LHCN-M2 (cell line): ENCODE measurements at places on chromosomes 2 and 18. TPM values are rescaled to one million over a fixed set of nuclear protein-coding genes. Genes with fewer than 3 reads are reported as not detected.

The REG3A gene
- total RNA-seq: not detected in 2 replicates

The ABCB11 gene
- total RNA-seq: not detected in 2 replicates

The COL6A3 gene
- total RNA-seq: 5.2 and 9.2 TPM in 2 replicates

The ZCCHC2 gene
- 1.7 and 2.5 TPM in 2 replicates for total RNA-seq

The SCN3A gene
- 0.06 TPM in 1 of 2 replicates, not detected in the other for total RNA-seq

The PROKR1 gene
- total RNA-seq: not detected in 2 replicates

GRCh38 chr18:35605686-35606417, 24.3 kb downstream of the GALNT1 start:
- DNase-seq: no peak

- DNase-seq: no peak
Measured at GRCh38 chr2:162915858-162916257, 77.3 kb upstream of the KCNH7 start.

DNA sequence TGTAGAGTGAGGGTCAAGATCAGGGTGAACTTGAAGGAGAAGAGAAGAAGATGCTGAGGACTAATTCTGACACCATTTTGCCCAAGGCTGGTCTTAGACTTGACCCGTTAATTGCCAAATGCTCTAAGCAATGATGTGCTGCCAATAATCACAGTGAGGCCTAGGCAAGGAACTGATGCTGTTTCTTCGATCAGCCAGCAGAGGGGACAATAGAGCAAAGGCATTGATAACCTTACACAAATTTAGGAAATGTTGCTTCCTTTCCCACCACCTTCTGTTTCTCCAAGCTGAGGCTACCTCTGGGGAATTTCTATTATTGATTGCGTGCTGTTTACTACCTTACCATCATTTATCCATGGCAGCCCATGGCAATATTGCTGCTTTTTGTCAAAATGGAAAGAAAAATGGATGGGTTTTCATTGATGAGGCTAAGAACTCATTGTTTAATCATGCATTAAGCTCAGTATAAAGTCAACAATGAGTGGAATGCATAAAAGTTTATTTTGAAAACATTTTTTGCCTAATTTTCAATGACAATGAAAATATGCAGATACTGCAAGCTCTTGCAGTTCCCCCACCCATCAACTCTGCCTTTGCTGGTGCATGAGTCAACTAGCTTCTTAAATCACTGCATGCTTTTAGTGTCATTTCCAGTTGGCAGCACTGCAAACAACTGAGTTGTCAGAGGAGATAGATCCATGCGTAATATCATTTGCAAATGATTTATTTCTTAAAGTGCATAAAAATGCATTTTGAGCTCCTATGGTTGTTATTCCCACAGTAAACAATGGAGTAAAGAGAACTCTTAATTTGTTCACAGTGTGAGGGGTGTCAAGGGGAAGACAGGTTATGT, 116.4 kb upstream of the NYAP2 start:
- DNase-seq: peak; percentile 27

GRCh38 chr2:147851244-147851930, 6.6 kb downstream of the ACVR2A start:
- DNase-seq: no peak

- DNase-seq: peak; percentile 49
Measured at GRCh38 chr2:151251012-151251411, 10.7 kb downstream of the RBM43 start.

DNA sequence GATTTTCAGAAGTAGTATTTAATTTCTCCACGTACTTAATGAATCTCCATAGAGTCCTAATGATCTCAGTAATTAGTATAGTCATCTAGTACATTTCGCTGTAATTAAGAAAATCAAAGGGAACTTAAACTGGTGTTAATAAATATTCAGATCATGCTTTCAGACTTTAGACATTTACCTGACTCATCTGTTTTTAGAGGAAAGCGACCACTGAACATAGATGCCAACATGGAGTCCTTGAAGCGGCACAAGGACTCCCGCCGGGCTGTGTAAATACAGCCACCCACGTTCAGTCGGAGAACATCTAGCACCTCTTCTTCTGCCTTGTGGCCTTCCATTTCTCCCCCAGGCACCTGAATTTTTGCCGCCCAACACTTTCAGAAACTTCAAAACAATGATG, 3.2 kb downstream of the KCTD18 start:
- no peak for DNase-seq

DNA sequence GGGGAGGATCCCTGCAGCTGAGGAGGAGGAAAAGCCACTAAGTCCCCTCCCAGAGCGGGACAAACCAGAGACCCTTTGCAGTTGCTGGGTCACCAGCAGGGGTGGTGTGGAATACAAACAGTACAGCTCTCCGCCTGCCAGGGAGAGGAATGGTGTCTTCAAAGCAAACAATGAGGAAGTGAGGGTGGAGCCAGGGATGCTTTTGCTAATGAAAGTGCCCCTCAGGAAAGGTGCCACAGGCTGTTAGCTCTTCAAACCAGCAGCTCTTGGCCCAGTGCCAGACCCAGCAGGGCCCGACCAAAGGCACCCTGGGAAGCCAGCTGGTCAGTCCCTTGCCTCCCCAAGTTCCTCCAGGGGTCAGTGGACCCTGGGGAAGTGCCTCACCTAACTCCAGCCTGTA, 102.8 kb downstream of the HIBCH start:
- DNase-seq: no peak

- no peak for DNase-seq
Measured at GRCh38 chr2:216549926-216550690, 51.5 kb downstream of the RPL37A start.

DNA sequence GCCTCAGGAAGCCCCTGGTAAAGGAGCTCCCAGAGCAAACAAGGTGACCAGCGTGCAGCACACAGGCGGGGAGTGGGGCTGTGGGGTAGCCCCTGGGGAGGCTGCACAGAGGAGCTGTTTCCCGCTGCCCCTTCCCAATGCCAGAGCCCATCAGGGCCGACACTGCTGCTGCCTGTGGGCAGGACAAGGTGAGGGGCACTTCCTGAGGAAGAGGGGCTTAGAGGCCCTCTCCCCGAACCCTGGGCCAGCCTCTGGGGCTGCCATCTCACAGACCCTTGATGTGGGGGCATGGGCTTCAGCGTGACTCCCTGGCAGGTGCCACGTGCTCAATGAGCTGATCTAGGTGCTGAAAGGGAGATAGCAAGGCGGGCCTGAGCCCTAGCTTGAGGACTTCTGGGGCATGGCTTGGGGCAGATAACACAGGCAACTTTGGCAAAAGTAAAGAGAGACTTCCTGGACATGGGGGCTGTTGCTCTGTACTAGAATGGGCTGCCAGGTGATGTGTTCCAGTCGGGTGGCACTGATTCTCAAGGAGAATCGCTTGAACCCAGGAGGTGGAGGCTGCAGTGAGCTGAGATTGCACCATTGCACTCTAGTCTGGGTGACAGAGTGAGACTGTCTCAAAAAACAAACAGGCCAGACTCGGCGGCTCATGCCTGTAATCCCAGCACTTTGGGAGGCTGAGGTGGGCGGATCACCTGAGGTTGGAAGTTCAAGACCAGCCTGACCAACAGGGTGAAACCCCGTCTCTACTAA, 9.9 kb upstream of the KLF11 start:
- no peak for DNase-seq

DNA sequence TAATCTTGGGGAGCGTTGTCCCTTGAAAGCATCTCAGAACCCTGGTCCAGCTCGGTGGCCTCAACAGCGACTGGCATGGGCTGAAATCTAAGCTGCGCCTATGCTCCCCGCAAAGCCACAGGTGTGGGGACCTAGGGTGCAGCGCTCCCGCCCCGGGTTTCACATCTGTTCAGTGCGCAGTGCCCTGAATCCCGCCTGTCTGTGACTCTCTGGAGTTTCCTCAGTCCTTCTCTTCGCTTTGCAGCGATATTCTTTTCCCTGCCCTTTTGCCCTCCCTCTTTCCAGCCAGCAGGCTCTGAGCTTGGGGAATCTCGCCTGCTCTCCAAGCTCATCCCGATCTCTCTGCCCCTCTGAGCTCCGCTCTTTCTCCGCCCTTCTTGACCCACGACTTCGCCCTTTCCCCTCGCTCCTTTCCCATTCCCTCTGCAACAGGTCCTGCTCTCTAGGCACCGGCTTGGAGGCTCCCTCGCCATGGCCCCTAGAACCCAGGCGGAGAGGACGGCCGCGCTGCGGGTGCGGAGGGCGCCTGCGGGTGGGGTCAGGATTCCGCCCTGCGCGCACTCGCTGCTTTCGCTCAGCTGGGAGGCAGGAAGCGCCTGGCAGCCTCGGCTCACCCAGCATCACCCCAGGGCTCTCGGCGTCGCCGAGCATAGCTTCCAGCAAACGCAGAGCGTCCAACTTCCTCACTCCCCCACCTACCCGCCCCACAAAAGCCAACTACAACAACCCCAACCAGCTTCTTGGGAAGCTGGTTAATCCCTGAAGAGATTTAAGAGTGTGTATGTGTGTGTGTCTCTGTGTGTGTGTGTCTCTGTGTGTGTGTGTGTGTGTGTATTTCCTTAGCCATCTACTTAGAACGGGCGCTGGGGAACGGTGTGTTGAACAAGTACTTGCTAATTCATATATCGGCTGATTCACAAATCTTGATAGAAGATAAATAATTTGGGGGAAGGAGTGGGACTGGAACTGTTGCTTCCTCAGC, 1.1 kb downstream of the GRP start:
- no peak for DNase-seq

GRCh38 chr2:109322641-109323040, 193.6 kb downstream of the SH3RF3 start:
- DNase-seq: peak; percentile 35

GRCh38 chr18:49007663-49008062, 56.9 kb upstream of the SMAD7 start:
- DNase-seq: no peak

GRCh38 chr18:8008033-8008432, 440.9 kb downstream of the PTPRM start:
- no peak for DNase-seq

DNA sequence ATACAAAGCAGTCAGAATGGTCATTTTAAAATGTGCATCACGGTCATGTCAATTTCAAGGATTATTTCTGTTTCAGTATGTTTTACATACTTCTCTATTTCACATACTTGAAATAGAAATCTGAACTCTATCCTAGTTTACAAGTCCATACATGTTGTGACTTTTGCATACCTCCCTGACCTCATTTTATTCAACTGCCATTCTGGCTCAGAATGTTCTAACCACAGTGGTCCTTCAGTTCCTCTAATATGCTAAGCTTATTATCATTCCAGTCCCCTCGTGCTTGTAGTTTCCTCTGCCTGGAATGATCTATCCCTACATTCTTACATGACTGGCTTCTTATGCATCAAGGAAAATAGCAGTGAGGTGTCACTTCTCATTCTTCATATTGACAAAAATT, 295.6 kb downstream of the KIAA1328 start:
- peak; percentile 34 for DNase-seq

- DNase-seq: no peak
Measured at GRCh38 chr2:179550849-179551248, 286.2 kb upstream of the SESTD1 start.

- peak; percentile 4 for DNase-seq
Measured at GRCh38 chr2:47602996-47603395, 179.9 kb upstream of the MSH6 start.

GRCh38 chr2:239460780-239461179, 60.0 kb upstream of the HDAC4 start:
- no peak for DNase-seq

DNA sequence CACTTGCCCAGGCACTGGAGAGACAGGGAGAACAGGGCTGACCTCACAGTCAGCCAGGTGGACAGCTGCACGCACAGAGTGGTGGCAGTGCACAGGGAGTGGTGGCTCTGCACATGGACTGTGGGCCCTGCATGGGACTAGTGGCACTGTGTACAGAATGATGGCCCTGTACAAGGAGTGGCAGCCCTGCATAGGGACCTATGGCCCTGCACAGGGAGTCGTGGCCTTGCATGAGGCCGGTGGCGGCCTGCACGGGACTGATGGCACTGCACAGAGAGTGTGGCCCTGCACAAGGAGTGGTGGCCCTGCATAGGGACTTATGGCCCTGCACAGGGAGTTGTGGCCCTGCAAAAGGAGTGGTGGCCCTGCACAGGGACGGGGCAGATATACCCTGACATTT, 19.1 kb upstream of the STEAP3 start:
- DNase-seq: no peak

DNA sequence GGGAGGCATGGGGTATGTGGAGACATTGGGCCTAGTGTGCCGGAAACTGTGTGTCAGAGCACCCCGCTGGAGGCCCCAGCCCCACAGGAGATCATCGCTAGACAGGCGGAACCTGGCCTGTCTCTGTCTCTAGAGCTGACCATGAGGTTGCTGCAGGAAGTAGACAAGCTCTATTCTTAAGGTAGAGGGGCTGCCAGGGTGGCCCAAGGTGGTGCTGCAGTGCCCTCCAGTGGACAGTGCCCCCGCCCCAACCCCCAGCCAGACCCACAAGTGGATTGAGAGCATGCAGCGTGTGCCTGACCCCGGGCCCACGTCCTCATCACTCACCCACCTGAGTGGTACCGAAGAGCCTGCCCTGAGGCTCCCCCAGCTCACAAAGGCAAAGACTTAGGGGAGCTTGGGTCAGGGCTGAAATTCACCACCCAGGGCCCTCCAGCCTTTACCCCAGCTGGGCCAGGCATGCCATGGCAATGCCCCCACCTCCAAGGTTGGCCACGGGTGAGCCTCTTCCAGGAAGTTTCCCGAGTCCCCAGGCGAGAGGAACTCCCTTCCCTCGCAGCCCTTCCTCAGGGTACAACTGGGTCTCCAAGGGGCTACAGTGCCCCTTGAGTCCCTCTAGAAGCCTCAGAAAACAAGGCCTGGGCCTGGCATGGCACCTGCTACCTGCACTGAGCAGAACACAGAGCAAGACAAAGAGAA, 155.0 kb downstream of the TTC32 start:
- peak; percentile 12 for DNase-seq

DNA sequence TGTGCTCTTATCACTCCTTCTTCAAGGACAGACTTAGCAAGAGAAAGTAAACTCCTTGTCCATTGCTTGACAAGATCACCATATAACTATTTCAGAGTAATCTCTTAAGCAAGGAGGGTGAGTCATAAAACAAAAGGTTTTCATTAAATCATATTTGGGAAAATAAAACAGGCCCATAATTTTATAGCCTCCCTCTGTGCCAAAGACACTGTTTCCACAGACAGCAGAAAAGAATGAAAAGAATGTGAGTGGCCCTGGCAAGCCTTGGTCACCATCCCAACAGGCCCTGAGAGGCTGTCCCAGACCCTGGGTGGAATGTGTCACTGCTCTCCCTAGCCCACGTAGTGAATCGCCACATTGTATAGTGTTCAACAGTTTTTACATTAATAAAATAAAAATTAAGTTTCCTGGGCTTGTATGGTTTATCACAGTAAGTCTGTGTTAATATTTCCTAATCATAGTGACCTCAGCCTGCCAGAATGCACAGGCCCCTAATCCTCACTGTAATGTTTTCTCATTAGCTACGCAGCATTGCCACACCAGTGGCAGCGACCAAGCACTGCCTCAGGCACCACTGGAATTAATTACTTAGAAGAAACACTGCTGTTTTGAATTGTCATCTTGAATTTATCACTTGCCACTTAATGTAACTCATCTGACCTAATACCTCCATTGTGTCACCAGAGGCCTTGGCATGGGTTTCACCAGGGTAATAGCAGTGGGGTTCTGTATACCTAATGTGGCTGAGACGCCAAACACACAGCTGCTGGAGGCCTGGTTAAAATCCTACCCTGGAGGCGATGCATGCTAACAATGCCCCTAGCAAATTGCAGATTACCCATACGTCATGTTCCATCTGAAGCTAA, 401.9 kb downstream of the LNPK start:
- DNase-seq: peak; percentile 39
